ENCODE measurements at places on chromosomes 7 and 10.

DNA sequence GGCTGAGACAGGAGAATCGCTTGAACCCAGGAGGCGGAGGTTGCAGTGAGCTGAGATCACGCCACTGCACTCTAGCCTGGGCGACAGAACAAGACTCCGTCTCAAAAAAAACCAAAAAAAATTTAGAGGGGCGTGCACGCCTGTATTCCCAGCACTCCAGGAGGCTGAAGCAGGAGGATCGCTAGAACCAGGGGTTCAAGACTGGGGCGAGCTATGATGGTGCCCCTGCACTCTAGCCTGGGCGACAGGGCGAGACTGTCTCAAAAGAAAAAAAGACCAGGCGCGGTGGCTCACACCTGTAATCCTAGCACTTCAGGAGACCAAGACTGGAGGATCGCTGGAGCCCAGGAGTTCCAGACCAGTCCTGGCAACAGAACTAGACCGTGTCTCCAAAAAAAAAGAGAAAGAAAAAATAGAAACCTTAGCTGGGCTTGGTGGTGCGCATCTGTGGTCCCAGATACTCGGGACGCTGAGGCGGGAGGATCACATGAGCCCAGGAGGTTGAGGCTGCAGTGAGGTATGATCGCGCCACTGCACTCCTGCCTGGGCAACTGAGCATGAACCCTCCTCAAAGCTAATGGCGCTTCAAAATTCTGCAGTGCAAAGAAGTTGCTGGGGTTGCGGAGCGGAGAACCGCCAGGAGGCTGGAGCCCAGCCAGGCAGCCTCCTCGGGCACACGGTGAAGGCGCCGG, 382 bp upstream of the MBLAC1 start:
- no peak for DNase-seq

- no peak for DNase-seq
These were observed 55.6 kb downstream of the DNAJB6 start for GRCh38 chr7:157392256-157393037.

DNA sequence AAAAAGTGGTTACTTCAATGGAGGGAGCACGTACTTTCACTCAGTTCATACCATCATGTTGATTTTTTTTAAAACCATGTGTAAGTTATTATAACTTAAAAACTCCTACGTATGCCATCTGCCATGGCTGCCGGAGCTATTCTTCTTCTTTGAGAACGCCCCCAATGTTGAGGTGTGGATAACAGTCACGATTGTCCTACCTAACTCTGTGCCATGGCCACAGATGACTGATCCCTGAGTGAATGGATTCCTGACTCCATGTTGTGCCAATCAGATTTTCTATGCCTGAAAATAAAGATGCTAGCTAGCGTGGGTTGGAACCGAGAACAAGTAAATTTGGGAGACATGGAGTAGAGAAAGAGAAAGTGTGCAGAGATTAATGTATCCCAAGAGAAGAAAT, 5.3 kb downstream of the MCMBP start:
- DNase-seq = no peak

GRCh38 chr7:156015237-156016020, 203.2 kb upstream of the SHH start:
- no peak for DNase-seq

DNA sequence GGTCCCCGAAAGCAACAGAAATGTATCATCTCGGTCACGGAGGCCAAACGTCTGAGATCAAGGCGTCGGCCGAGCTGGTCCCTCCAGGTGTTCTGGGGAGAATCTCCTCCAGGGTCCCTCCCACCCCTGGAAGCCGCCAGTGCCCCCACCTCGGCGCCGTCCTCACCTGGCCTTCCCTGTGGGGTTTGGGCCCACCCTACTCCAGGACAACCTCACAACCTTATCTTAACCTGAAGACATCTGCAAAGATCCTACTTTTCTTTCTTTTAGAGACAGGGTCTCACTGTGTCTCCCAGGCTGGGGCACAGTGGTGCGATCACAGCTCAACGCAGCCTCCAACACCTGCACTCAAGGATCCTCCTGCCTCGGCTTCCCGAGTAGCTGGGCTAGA, 33.4 kb downstream of the ADAP1 start:
- no peak for DNase-seq

DNA sequence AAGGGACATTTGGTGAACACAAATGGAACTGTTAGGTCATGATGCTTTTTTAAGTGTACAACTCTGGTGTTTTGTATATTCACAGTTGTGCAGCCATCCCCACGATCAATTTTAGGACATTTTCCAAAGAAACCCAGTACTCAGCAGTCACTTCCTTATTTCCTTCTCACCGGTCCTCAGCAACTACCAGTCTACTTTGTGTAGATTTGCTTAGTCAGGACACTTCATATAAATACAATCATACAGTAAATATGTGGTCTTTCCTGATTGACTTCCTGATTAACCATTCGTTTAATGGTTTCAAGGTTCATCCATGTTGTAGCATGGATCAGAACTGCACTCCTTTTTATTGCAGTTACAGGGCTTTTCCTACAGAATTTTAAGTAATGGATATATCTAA, 14.4 kb downstream of the SGPL1 start:
- DNase-seq = no peak

- no peak for DNase-seq
These were observed 3.3 kb upstream of the PWWP2B start for GRCh38 chr10:132393695-132394181.

DNA sequence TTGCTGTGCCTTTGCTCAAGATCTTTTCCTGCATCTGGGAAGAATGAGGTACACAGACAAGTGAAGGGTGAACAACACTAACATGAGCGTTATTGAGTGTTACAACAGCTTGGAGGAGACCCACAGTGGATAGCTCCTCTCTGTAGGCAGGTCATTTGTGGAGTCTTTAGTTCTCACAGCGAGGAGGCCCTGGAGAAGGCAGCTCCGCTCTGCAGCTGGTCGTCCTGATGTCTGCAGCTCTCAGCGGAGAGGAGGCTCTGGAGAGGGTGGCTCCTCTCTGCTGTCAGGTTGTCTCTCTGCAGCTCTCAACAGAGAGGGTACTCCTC, 7.0 kb upstream of the DYNC2I1 start:
- no peak for DNase-seq

DNA sequence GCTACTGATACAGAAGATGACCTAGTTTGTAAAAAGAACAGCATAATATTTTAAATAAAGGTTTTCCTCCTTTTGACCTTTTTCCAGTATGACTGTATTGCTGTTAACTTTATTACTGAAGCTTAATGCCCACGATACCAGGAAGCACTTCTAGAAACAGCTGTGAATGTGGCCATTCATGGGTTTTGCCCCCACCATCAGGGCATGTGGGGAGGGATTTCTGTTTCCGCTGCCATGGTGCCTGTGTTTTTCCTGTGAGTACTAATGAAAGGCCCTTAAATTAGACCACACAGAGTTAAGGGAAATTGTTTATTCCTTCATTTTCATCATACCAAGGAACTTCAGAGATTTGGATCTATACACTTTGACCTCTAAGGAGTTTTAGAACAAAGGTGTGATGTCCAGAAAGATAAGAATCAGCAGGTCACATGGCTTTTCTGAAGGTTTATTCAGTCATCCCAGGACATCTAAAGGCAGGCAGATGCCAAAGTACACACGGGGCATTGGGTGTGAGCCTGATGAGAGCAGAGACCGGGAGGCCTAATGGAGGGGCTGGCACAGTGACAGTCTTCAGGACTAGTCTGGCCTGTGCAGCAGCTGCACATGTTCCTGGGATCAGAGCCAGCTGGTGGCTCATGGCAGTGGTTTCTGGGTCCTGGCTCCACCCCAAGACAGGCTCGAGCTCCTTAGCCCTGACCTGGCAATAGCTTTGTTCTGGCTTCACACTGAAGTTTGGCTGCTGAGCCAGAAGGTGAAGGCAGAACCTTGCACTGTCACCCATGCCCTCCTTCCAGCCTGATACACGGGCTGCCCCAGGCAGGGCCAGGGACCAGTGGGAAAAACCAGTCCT, 190.9 kb downstream of the REEP3 start:
- DNase-seq = peak; percentile 82

DNA sequence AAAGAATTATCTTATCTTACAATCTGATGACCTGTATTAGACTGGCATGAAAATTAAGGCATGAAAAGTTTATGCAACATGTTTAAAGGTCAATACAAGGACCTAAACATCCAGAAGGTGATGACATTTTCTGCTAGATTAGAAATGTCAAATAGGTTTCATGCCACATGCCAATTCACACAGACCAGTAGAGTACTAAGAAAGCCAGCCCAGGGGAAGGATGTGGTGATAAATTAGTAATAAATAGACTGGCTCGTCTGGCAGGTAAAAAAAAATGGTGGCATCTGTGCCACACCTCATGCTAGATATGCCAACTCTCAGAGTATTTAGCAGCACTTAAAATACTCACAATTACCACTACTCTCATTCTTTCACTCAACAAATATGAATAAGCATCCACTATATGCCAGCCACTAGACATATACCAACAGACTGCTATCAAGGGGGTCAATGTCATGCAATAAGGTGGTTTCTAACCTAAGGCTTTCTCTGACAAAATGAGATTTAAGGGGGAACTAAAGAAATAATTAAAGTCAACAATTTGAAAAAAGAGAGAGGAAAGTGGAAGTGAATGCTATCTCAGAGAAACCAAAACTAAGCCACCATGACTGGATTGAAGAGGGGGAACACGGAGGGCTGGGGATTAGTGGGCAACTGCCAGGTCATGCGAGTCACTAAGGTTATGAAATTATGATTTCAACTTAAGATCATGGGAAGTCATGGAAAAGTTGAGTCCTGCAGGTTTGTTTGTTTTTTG, 83.5 kb downstream of the SGMS1 start:
- no peak for DNase-seq

DNA sequence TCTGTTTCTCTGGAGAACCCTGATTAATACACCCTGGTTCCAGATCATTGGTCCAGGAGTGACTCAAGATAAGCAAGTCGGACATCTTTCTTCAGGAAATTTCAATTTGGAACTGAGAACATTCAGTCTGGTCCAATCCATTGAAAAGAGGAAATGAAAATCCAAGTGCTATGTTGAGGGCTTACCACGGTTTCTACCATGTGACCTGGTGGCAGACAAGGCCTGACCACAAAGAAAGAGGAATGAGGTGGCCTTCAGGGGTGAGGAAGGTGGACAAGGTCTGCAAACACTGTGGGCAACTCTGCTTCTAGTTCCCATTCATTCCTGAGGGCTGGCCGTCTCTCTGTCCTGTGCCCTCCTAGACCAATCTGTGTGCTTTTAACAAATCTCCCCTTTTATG, 149.2 kb upstream of the GHITM start:
- DNase-seq = no peak

GRCh38 chr10:97023401-97024167, 162.2 kb downstream of the SLIT1 start:
- no peak for DNase-seq

GRCh38 chr7:106610996-106611886, 49.7 kb downstream of the CCDC71L start:
- no peak for DNase-seq

DNA sequence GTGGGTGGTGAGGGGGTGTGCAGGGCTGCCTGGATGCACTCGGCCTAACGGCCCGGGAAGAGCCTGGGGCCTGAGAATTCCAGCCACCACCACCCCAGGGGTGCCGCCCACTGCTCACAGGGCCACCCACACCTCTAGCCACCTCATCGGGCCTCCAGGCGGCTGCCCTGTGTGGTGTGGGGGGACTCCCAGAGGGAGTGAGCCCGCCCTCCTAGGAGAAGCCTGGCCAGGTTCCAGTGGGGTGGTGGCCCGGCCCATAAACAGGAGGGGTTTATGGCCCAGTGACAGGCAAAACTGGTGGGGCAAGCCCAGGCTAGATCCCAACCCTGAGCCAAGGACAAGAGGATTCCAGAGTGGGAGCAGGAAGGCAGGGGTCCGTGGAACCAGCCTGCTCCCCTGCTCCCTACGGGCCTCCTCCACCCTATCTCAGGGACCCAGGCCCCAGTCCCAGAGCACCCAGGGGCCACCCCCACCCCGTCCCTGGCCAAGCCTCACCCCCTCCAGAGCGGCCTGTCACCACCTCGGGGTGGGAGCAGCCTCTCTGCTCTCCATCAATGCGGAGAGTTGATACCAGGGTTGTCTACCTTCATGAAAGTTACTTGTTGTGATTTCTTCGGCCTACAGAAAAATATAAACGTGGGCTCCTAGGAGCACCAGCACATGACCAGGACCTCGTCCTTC, 20.2 kb upstream of the PDGFA start:
- DNase-seq = no peak

DNA sequence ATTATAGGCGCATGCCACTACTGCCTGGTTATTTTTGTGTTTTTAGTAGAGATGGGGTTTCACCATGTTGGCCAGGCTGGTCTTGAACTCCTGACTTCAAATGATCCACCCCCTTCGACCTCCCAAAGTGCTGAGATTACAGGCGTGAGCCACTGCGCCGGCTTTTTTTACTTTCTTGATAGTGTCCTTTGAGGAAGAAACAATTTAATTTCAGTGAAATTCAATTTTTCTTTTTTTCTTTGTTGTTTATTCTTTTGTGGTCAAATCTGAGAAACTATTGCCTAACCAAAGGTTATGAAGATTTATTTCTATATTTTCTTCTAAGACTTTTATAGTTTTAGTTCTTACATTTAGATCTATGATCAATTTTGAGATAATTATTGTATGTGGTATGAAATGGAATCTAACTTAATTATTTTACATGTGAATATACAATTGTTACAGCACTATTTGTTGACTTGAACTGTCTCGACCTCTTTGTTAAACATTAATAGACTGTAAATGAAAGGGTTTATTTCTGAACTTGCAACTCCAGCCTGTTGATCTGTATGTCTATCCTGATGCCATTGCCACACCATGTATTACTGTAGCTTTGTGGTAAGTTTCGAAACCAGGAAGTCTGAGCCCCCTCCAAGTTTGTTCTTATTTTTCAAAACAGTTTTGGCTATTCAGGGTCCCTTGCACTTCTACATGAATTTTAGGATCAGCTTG, 19.8 kb upstream of the RASSF4 start:
- no peak for DNase-seq

- DNase-seq = no peak
These were observed 412 bp downstream of the PIP4K2A start for GRCh38 chr10:22713853-22714478.

DNA sequence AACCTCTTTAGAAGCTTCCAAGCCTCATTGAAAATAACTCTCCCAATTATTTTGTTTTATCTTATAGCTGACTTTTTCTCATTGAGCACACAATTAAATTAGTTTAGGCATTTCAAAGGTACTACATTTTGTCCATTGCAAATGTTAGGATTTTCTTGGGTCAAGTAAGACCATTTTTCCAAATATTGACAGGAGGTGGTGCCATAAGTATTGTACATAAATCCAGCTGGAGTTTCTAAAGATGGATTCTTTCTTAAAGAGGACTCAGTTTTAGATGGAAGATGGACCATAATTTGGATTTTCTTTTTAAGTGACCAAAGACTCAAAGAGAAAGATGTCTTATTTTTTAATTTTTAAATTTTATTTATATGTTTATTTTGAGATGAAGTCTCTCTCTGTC, 12.3 kb upstream of the OPN4 start:
- peak; percentile 18 for DNase-seq

GRCh38 chr7:24871770-24872169, 108.2 kb downstream of the OSBPL3 start:
- no peak for DNase-seq

- no peak for DNase-seq
These were observed 13.5 kb downstream of the ECHDC3 start for GRCh38 chr10:11755512-11756263.
